ENCODE measurements at places on chromosomes 2 and 18.
A peak's percentile ranks its signal among the peaks of the same experiment; 100 is the strongest.

DNA sequence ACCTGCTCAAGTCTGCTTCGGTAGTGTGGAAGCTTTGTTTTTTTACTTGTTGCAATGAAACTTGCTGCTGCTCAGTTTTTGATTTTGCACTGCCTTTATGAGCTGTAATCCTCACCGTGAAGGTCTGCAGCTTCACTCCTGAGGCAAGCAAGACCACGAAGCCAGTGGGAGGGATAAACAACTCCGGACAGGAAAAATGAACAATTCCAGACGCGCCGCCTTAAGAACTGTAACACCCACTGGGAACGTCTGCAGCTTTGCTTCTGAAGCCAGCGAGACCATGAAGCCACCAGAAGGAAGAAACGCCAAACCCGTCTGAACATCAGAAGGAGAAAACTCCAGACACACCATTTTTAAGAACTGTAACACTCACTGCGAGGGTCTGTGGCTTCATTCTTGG is 245.7 kb upstream of the REG3G start:
- ATAC-seq = no peak

DNA sequence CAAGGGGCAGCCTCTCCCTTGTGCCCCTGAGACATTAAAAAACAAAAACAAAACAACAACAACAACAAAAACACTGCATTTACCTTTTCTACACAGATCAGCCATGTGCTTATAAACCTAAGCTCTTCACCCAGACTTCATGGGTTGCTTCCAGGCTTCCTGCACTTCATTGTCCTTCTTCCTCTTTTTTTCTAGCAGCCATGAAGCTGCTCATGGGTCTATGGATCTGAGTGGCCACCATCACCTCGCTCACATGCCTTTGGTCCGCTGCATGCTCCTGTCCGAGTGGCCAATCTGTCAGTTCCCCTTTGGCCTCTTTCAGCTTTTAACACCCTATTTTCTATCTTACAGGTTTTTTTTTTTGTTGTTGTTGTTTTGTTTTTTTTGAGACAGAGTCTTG is 9.0 kb upstream of the TET3 start:
- ATAC-seq = no peak

DNA sequence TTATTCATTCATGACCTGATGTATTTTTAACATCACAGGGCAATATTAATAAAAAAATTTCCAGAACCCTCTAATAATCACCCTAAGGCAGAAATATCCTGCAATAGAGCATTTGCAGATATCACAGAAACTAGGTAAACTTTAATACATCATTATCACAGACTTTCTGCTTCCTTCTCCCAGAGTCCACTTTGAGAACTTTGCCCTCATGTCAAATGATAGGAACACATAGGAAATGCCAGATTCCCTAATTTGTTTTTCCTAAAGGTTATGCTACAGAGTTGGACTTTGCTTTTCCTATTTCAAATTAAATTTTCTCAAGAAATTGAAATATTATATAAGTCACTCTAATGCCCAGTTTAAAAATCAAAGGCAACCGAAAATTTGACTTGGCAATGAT is 352.8 kb upstream of the LRP1B start:
- ATAC-seq = no peak

DNA sequence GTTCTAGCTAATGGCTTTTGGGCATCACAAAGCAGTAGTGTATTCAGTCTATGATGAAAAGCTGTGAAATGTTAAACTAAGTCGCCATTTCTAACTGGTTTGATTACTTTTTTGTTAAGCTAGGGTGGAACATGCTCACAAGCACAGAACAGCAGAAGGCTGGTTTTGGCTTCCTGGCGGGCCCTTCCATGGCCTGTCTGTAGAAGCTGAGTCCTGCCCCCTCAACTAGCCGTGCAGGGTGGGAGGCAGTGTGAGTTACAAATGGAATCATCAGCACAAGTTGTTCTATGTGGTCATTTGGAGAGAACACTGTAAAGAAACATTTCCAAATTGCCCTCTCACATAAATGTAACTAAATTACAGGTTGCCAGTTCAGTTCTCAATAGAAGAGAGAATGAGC is 290.8 kb downstream of the ALPK2 start:
- ATAC-seq = no peak

- peak; percentile 83 for ATAC-seq
Measured at GRCh38 chr2:12071318-12071717, 324.9 kb downstream of the LPIN1 start.

- no peak for ATAC-seq
Measured at GRCh38 chr2:19864381-19864780, 37.4 kb downstream of the TTC32 start.

- ATAC-seq = no peak
Measured at GRCh38 chr2:55961318-55961911, 37.8 kb upstream of the EFEMP1 start.

DNA sequence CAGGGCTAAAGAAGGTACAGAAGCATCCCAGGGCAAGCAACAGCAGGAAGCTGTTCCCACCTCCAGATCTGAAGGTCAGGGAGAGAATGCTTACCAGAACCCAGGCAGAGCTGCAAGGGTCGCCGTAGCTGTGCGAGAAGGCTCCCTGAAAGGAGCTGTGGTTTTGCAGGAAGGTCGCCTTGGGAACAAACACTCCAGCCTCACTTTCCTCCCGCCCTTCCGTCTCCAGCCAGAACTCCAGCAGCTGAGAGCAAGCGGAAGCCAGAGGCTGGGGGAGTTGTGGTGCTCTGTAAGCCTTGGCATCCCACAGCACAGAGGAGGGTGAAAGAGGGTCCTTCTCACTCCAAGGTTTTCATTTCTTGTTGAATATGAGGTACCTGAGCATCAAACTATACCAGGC is 18.3 kb upstream of the ICOS start:
- ATAC-seq = no peak

DNA sequence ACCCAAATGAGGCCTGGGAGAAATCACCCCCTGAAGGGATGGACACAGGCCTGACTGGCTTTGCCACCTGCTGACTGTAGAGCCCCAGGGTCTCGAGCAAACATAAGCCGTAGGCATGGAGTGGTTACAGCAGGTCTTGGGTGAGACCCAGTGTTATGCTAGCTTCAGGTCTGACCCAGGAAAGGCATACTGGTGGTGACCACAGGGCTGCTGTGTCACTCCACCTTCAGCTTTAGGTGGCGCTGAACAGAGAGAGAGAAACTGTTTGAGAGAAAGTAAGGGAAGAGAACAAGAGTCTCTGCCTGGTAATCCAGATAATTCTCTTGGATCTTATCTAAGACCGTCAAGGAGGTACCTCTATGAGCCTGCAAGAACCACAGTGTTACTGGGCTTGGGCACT is 1544.2 kb upstream of the TMEFF2 start:
- no peak for ATAC-seq

DNA sequence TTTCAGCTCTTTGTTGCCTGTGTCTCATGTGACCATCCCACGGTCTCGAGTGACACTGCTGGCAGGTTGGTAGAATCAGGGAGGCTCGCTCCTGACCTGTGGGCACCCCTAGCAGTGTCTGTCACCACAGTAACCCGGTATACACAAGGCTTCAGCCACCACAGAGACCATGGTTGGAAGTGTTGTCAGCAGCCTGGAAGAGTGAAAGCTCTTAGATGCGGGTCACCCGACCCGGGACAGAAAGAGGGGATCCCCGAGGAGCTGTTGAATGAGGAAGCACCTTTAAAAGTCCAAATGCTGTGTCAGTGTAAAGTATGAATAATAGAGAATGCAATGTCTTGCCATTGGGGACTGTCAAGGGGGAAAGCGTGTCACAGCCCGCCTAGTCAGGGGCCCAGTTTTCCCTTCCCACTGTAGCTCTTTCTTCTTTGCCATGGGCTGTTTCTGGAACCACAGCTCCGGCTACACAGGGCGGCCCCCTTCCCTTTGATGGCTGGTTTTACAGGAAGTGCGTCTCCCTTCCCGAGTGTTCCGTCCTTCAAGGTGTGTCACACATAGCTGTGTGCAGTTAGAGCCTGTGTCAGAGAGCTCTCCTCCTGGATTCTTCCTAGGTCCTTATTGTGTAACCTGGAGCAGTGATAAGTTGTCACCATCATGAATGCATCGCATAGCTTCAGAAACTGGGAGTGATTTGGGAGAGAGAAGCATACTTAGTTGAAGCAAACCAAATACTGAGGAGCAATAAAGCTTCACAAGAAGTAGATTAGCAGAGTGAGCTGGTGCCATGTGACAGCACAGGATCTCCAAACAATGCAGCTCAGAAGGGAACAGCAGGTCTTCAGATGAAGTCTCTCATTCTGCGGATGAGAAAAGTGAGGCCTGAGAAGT is 81.4 kb downstream of the MTCL1 start:
- ATAC-seq = peak; percentile 65

- no peak for ATAC-seq
Measured at GRCh38 chr2:30448866-30449265, 1.8 kb downstream of the LCLAT1 start.

- ATAC-seq = no peak
Measured at GRCh38 chr18:33152376-33152775, 288.1 kb downstream of the CCDC178 start.

DNA sequence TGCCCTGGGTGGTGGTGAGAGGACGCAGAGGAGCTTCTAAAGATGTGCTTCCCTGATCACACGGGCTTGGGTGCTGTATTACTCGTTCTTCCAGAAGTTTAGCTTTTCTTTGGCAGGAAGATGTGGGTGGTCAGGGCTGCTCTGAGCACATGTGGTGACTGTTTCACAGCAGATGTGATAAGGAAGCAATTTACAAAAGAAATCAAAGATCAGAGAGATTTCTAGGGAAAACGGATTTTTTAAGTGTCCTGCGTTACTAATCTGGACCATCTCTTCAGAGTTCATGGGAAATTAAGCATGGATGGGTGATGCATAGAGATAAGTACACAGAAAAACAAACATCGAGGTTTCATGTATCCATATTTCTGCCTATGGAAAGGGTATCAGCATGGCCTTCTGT is 99.4 kb downstream of the WDSUB1 start:
- no peak for ATAC-seq

DNA sequence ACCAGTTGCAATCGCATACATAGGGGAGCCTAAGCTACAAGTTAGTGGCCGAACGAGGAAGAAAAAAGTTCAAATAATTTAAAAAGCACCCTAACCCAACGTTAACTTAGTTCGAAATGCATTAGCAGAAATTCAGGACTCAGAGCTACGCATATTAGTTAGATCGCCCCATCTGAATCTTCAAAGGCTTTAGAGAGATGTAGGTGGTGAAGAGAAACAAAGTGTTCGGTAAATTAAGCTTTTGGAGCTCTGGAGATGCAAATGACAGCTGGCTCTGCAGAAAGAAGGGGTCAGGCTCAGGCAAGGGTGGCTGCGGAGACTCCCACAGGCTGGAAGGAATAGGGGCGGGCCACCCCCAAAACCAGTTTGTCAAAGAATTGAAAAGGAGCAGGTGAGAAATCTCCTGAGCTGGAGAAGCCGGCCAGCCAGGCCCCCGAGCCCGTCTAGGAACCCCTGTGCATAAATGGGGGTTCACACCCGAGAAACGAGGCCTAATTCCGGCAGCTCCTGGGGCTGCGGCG is 621 bp downstream of the TXNL1 start:
- ATAC-seq = peak; percentile 4

DNA sequence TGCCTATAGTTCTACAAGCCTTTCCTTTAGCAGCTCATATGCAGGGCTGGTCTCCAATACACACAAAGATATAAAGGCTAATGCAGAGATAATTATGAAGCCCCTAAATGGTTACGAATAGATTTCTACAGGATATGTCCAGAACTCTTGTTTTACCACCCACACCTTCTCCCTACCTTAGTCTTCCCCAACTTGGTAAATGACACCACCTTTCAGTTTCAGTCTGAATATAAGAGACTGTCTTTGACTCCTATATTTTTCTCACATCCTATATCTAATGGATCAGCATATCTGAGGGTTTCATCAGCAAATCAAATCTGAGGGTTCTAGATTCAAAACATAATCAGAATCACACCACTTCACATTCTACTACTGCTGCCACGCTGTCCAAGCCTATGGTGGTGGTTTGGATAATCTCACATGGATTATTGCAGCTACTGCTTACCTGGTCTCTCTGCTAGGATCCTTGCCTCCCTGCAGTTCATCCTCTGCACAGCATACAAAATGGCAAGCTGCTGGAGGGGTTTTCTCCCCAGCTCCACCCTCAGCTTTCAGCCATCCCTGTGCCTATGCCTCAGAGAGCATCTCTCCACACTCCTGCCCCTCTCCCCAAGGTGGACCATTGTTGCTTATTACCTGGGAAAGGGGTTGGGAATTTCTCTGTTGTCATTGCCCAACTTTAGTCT is 178.0 kb upstream of the SPOPL start:
- ATAC-seq = peak; percentile 51

- no peak for ATAC-seq
Measured at GRCh38 chr2:10517351-10518043, 69.4 kb upstream of the ODC1 start.

GRCh38 chr2:106336737-106337136 is 131.5 kb downstream of the RGPD3 start:
- no peak for ATAC-seq

DNA sequence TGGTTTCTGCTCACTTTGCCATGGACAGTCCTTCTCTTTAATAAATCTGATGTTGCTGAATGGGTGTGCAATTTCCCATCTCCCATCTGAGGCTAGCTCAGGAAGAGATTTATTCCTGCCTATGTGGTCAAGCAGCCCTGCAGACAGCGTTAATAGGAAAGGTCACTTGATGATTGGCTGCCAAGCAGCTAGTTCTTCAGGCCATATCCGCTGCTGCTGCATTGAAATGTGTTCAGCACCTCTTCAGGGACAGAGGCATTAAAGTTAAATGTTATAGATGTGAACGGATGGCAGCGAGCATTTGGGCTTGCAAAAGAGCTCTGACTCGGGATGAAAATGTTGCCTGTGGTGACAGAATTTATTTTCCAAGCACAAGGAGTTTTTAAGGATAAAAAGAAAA is 474.2 kb downstream of the PIK3C3 start:
- no peak for ATAC-seq

DNA sequence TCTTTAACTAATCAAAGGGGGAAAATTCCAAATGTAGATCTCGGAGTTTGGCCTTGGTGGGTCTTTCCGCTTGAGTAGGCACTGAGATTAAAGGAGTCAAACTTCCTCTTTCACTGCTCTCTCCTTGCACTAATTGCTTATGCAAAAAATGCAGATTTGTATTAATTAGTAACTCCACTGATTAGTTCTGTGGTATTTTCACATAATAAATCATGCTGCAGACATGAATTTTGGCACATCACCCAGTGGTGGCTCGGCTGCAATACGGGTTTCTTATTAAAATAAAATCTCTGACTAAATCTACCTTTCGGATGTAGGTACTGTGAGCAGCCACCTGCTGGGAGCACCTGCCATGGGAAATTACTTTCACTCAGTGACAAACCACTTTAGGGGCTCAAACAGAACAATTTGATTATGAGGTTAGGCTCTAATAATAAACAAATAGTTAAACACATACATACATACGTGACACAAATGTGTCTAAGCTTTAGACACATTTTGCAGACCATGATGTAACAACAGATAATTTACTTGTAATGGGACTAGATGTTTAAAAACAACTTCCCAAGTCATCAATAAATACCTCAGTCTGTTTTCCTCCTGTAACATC is 6.4 kb upstream of the NEUROD1 start:
- no peak for ATAC-seq

Data from stimulated activated memory B cell treated with anti-CD40 and anti-IgM and Interleukin-4, amounts not matched to agents 10 μg/mL and 1 μg/mL and 100 μg/mL, for 72 hours (primary cell).